ENCODE measurements at places on chromosomes 6 and 20. TPM values are rescaled to one million over a fixed set of nuclear protein-coding genes. Genes with fewer than 3 reads are reported as not detected.

DNA sequence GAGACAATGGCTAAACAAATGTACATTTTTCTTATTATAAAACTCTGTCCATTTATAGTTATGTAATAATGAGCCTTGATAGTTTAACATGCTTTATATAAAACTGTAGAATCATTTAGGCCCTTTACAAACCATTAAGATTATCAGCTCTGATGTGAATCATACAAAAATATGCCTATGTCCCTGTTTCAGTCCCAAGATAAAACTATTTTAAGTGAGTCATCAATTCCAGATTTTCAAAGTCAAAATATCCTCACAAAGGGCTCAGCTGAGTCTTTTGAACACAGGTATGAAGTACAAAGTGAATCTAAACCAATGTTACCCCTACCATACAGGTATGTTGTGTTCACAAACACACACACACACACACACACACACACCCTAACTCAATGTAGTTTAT is 88.0 kb downstream of the PTPRK start:
- DNase-seq, result no peak

DNA sequence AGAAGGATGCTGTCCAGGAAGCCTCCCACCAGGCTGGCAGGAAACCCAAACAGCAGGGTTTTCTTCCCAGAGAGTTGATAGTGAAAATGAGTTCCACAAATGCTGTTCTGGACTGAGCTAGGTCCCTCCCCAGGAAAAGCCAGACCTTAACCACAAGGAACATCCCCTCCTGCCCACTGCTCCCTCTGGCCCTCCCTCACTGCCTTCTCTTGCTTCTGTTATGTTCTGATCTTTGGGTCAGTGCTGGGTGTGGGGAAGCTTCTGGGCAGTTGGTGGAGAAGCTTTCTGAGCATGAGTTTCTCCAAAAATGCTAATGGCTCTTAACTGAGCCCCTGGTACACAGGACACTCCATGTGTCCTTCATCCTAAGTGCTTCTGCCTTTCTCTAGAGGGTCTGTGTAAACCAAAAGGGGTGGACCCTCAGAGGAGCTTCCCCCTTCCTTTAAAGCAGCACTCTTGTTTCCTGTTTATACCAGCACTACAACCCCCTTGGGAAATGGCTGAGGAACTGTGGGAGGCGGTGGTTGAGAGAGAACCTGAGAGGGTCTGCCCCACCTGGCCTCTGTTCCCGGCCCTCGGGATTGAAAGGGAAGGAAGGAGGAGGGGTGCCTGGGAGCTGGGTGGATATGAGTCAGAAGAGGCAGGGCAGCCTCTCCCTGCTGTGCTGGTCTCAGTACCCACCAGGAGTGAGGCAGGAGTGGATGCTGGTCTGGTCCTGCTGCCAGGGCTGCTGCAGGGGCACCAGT is 42.0 kb downstream of the CDS2 start:
- DNase-seq, result no peak

DNA sequence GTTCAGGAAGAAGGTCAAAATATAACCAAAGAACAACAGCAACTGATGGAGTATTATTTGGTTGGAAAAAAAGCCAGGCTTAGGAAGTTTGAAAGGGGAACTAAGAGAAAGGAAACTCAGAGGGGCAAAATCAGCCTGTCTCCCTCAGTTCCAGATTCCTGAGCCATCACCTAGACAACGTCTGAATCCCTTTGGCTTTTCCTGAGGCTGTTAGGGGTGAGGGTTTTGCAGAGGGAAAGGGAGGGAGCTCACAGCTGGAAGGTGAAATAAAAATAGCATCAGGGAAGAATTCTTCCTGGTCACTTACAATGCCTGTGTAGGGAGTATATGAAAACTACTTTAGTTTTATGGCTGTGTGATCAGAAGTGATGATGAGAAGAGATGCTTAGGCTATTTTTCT is 100.5 kb downstream of the SOBP start:
- no peak for DNase-seq

DNA sequence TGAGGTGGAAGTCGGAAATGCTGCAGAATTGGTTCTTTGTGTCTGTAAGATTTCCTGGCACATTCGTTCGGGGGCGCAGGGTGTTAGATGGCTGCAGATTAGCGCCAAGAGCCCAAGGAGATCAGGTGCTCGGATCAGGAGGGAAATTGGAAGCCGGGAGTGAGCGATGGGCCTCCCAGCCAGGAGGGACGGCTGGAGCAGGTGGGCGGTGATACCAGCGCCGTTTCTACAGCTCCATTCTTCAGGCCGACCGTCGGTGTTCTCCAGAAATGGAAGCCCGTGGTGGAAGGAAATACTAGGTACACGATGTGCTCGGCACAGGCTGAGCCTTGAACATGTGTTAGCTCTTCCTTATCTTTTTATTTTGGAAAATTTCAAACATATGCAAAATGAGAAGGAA is 6.5 kb downstream of the SIRPA start:
- DNase-seq, result no peak

GRCh38 chr6:159961528-159961927 is 7.4 kb upstream of the IGF2R start:
- DNase-seq, result no peak

- no peak for DNase-seq
Observed at GRCh38 chr20:33532753-33533459, 43.0 kb downstream of the CBFA2T2 start.

NKX2-2 gene
- total RNA-seq, result not detected

HAO1 gene
- total RNA-seq, result 2.7 TPM

COL21A1 gene
- total RNA-seq, result 3.3 TPM

OARD1 gene
- 36.3 TPM for total RNA-seq
